ENCODE measurements at places on chromosomes 7 and 10.

GRCh38 chr7:29588212-29588611 is 24.6 kb downstream of the PRR15 start:
- no peak for DNase-seq

- DNase-seq: no peak
Measured at GRCh38 chr7:32200646-32201045, 130.4 kb upstream of the PDE1C start.

DNA sequence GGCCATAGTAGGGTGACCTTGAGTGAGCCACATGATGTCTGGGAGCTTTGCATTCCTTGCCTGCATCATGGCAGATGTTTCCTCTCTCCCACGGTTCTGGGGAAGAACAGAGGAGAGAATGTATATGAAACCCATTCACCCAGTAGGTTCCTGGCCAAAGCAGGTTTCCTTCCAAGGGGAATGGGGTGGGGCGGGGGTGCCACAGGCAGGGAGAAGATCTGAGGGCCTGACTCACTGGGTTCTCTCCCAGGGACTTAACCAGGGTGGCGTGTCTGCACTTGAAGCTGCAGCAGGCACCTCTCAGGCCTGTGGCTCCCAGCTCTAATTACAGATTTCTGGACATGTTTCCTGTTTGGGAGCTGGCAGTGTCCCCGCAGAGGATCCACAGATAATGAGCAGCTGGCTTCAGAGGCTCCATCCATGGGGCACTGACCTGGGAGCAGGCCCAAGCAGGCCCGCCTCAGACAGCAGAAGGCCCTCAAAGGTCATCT is 50.2 kb upstream of the ZMIZ1 start:
- DNase-seq: no peak

- no peak for DNase-seq
Measured at GRCh38 chr7:40305229-40305628, 170.4 kb downstream of the SUGCT start.

DNA sequence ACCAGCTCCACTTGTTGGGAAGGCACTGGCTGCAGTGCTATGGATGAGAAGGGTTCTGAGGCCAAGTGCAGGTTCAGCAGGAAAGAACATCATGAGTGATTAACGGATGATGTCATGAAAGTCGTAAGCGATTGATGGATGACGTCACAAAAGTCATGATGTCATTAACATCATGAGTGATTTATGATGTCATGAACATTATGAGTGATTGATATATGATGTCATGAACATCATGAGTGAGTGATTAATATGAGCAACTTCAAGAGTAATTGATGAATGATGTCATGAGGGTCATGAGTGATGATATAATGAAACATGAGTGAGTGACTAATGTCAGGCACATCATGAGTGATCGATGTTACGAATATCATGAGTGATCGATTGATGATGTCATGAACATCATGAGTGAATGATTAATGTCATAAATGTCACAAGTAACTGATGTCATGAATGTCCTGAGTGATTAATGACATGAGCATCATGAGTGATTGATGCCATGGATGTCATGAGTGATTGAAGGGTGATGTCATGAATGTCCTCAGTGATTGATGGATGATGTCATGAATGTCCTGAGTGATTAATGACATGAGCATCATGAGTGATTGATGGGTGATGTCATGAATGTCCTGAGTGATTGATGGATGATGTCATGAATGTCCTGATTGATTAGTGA is 185.6 kb downstream of the PAXIP1 start:
- no peak for DNase-seq

DNA sequence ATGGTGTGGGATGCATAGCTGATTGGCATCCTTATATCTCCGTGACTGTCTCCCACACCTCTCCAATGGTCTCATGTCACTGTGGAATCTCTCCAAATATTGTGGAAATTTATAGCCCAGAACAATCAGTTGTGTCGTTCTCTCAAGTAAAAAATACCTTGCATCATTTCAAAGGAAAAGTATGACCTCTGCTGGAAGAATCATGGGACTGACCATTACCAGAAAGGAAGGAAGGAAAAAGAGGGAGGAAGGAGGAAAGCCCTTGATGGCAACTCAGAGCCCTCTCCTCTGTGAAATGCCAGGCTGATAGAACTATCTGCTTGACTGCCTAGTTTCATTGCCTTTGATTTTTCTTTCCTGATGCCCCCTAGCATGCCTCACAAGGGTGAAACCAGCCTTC is 76.3 kb downstream of the FOXI2 start:
- no peak for DNase-seq

DNA sequence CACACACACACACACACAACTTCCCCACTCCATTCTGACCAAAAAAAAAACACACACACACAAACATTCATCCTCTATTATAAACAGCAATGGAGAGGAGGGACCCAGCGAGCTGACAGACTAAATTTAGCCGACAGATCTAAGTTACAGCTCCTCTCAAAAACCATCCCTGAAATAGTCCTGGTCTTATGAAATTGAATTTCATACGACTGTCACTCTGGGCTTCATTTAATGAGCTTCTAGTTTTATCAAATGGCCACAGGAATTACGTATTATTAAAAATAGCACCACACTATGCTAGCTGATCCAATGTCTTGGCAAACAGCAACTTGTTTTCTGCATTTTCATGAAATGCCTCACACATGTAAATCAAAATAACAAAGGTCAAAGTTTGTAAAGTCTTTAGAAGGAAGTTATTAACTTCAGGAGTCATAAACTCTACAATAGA is 131.3 kb upstream of the ASAH2 start:
- no peak for DNase-seq

DNA sequence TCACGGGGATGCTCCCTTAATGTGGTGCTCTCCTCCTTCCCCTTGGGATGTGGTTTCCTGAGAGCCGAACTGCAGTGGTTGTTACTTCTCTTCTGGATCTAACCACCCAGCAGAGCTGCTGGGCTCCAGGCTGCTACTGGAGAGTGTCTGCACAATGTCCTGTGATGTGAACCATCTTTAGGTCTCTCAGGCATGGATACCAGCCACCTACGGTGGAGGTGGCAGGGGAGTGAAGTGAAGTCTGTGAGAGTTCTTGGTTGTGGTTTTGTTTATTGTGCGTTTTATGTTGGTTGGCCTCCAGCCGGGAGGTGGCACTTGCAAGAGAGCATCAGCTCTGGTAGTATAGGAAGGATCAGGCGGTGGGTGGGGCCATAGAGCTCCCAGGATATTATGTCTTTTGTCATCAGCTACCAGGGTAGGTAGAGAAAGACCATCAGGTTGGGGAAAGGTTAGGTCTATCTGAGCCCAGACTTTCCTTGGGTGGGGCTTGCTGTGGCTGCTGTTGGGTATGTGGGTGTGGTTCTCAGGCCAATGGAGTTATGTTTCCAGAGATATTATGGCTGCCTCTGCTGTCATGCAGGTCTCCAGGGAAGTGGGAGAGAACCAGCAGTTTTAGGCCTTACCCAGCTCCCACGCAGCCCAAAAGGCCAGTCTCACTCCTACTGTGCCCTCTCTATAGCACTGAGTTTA is 87.9 kb downstream of the KIF20B start:
- DNase-seq: no peak

DNA sequence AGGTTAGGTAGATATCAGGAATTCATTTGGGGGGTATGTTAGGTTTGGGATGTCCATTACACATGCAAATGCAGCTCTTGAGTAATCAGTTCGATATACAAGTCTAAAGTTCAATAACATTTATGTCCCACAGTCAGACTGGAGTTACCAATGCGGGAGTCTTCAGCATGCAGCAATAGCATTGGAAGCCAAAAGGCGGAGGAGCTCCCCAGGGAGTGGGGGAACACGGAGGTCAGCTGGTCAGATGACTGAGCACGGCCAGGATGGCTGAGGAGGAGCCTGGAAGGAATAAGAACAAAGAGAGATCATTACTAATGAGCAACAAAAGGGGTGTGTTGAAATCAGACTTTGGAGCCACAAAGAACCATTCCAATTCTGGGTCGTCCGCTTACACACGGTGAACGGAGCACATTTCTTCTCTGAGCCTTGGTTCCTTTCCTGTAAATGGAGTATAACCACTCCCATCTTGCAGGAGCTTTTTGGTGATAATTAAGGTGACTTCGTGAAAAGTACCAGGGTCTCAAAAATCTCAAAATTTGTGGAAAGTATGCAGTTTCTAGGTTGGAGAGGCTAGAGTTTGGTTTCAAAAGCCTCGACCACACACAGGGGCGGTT is 478 bp upstream of the ZNF22 start:
- DNase-seq: no peak

- DNase-seq: no peak
Measured at GRCh38 chr10:46283580-46284285, 3.1 kb upstream of the ANTXRL start.

- no peak for DNase-seq
Measured at GRCh38 chr7:35702541-35702940, 7.6 kb upstream of the HERPUD2 start.

- no peak for DNase-seq
Measured at GRCh38 chr10:127338399-127339110, 142.2 kb upstream of the INSYN2A start.

- no peak for DNase-seq
Measured at GRCh38 chr7:64590971-64591370, 28.1 kb upstream of the ZNF680 start.
